ENCODE measurements at places on chromosomes 11 and 22.

GRCh38 chr11:78069465-78069864 is 5.8 kb downstream of the THRSP start:
- peak; percentile 45 for DNase-seq

DNA sequence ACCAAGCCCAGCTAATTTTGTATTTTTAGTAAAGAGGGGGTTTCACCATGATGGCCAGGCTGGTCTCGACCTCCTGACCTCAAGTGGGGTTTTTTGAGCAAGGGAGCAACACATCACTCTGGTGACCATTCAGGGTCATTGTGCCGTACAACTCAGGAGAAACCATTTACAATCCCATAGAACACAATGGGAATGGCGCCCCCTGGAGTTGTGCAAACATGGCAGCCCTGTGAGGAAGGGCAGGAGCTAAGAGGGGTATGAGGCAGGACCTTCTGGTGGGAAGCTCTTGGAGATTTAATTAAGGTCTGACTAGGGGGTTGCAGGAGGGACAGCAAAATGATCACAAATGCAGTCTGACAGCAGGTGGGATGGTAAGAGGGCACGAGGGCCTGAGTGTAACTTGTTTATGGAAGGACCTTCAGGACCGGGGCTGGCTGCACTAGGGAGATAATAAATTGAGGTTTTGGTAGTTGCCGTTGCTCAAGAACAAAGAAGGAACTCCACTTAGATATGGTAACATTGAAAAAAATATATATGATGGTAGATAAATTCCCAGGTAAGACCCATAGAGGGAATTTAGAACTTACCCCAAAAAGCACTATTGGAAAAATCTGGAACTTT is 9.1 kb upstream of the CSF2RB start:
- DNase-seq: no peak

- no peak for DNase-seq
Observed at GRCh38 chr22:46446799-46447198, 90.6 kb downstream of the CELSR1 start.

DNA sequence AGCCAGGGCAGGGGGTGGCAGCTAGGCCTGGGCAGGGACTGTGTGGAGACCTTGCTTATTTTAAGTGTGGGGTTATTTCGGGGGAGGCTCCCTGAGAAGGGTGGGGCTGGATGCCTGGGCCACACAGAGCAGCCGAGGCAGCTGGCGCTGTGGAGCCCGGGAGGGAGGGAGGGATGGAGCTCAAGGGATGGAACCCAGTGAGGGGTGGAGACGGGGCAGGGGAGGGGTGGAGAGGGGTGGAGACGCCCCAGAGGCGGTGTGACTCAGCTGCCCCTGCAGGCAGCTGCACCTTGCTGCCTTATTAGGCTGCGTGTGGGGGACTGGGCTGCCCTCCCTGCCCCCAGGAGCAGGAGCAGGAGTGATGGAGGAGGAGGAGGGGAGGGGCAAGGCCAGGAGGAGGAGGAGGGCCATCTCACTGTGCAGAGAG is 9.8 kb upstream of the TSSC4 start:
- peak; percentile 74 for DNase-seq

GRCh38 chr11:120703358-120704152 is 192.0 kb downstream of the GRIK4 start:
- no peak for DNase-seq

- peak; percentile 82 for DNase-seq
Observed at GRCh38 chr11:27390318-27391295, 27.6 kb upstream of the CCDC34 start.

GRCh38 chr11:86245369-86246292 is 1.1 kb downstream of the EED start:
- peak; percentile 14 for DNase-seq

DNA sequence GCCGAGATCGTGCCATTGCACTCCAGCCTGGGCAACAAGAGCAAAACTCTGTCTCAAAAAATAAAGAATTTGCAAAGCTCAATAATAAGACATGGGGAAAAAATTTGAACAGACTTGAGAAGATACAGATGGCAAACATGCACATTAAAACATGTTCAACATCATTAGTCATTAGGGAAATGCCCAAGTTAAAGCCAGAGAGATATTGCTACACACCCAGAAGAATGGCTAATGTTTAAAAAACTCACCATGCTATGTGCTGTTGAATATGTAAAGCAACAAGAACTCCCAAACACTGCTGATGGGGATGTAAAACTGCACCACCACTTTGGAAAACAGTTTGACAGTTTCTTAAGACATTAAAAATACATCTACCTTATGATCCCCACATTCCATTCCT is 12.6 kb downstream of the LRRC75B start:
- DNase-seq: no peak

DNA sequence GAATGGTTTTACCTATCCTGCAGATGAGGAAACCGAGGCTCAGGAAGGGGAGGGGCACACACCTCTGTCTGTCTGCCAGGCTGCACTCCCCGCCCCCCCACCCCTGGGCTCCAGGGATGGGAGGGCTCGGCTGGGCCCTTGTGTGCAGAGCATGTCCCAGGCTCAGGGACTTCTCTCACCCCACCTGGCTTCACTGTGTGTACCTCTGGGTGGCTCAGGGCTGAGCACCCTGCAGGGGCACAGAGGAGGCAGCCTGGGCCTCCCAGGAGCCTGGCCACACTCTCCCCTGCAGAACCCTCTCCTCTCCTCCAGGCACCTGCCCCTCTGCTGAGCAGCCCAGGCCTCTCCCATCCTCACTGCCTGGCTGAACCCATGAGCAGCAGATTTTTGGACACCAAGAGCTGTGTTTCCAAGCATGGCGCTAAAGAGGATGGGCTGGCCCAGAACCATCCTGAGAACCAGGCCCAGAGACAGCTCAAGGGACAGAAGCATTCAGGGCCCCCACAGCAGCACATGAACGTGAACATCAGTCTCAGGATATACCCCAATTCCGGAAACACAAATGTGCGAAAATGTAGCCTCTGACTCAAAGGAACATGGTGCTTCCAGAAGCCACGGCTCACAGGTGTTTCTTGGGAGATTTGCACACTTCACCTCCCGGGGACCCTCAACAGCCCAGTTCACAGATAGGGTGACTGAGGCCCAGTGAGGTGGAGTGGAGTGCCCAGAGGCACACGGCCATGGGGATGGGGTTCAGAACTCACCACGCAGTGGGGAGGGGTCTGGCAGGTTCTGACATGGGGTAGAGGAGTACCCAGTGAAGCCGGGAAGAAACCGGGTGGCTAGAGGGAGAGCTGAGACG is 10.5 kb downstream of the EMID1 start:
- no peak for DNase-seq
